ENCODE measurements at places on chromosomes 2 and 18.

GRCh38 chr2:20050646-20051531 is 539 bp downstream of the LAPTM4A start:
- H3K27me3 ChIP-seq: no peaks in the 10 kb centered on the region
- peaks cover 22% of the 10 kb centered on the region for H3K4me1 ChIP-seq
- H3K4me3 ChIP-seq: peak overlapping the region; percentile 85

DNA sequence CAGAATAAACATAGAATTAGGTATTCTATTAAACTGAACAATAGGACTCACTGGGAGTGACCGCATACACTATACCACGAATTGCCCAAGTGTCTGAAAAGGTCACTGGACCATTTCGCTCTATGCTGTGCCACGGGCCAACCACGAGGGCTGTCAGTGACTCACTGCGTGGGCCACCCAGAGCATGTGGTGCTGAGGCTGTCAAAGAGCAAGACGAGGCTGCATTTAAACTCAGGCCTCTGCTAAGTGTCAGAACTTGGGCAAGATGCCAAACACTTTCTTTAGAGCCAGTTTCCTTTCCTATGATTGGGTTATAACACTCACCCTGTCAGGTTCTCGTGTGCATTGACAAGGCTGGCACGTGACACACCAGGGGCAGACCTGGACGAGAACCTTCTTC is 97.5 kb downstream of the SH3YL1 start:
- H3K36me3 ChIP-seq: no peaks in the 10 kb centered on the region
- no peaks in the 10 kb centered on the region for H3K4me1 ChIP-seq
- no peaks in the 10 kb centered on the region for H3K27me3 ChIP-seq
- DNase-seq: no peak
- H3K4me3 ChIP-seq: no peak overlapping the region

- peaks cover 2% of the 10 kb centered on the region for H3K4me1 ChIP-seq
- no peak overlapping the region for H3K27ac ChIP-seq
- DNase-seq: no peak
- H3K4me3 ChIP-seq: no peak overlapping the region
- no peaks in the 10 kb centered on the region for H3K27me3 ChIP-seq
- H3K36me3 ChIP-seq: no peaks in the 10 kb centered on the region
Observed at GRCh38 chr2:23387221-23387550, 2.2 kb downstream of the KLHL29 start.

- no peaks in the 10 kb centered on the region for H3K36me3 ChIP-seq
- H3K27me3 ChIP-seq: no peaks in the 10 kb centered on the region
- H3K27ac ChIP-seq: no peak overlapping the region
- H3K4me1 ChIP-seq: no peaks in the 10 kb centered on the region
Observed at GRCh38 chr2:105990624-105991023, 203.5 kb downstream of the UXS1 start.

DNA sequence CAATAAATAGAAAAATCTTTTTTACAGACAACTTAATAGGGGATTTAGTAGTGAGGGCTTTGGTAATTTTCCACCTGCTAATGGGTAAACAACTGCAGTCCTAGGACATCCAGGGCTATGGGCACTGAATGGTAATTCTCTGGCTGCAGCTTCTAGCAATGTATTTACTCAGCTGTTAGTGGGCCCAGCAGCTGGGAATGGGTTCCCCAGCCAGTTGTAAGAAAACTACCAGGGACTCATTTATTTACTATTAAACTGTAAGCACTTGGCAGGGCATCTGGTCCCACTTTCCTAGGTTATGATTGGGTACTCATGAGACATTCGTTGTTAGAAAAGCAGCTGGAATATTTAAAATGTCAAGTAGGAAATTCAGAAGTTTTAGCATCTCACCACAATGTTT is 363.8 kb upstream of the TRIB2 start:
- H3K36me3 ChIP-seq: no peaks in the 10 kb centered on the region
- no peaks in the 10 kb centered on the region for H3K27me3 ChIP-seq
- no peak overlapping the region for H3K27ac ChIP-seq
- no peak overlapping the region for H3K4me3 ChIP-seq

Measured in HCT116 (cell line).